ENCODE measurements at places on chromosomes 1 and 21.

GRCh38 chr1:41558761-41559171 is 74.3 kb upstream of the EDN2 start:
- no peak for DNase-seq

- no peak for DNase-seq
Measured at GRCh38 chr1:117572546-117572945, 33.3 kb upstream of the TENT5C start.

DNA sequence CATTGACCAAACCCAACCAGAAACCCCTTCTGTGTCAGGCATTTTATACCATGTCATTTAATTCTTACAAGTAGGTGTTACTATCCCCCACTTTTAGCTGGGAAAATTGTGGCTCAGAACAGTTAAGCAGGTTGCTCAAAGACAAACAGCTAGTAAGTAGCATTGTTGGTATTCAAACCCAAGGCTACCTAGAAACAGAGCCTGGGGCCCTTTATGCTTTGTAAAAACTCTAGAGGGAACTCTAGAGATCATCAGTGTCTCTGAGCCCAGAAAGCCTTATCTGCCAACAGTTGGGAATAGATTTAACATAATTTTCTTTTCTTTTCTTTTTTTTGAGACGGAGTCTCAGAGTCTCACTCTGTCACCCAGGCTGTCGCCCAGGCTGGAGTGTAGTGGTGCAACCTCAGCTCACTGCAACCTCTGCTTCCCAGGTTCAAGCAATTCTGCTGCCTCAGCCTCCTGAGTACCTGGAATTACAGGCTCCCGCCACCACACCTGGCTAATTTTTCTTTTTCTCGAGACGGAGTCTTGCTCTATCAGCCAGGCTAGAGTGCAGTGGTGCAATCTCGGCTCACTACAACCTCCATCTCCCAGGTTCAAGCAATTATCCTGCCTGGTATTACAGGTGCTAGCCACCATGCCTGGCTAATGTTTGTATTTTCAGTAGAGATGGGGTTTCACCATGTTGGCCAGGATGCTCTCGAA is 48.5 kb upstream of the OSBPL9 start:
- no peak for DNase-seq

DNA sequence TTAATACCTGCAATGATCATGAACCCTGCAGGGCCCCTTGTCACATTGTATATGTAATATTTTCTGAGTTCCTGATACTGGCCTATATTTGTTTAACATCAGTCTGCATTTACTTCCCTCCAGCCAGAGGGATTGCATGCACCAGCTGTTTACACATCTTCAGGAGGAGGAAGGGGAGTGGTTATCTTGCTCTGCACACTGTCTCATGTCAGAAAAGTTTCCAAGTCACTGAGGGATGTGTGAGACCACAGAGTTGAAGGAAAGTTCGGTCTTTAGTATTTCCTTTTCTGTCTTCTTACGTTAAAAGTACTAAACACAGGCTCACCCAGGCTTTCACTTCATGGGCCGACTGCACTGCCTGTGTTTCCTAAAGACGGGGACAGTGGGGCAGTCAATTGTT is 574.1 kb downstream of the LMO4 start:
- no peak for DNase-seq

DNA sequence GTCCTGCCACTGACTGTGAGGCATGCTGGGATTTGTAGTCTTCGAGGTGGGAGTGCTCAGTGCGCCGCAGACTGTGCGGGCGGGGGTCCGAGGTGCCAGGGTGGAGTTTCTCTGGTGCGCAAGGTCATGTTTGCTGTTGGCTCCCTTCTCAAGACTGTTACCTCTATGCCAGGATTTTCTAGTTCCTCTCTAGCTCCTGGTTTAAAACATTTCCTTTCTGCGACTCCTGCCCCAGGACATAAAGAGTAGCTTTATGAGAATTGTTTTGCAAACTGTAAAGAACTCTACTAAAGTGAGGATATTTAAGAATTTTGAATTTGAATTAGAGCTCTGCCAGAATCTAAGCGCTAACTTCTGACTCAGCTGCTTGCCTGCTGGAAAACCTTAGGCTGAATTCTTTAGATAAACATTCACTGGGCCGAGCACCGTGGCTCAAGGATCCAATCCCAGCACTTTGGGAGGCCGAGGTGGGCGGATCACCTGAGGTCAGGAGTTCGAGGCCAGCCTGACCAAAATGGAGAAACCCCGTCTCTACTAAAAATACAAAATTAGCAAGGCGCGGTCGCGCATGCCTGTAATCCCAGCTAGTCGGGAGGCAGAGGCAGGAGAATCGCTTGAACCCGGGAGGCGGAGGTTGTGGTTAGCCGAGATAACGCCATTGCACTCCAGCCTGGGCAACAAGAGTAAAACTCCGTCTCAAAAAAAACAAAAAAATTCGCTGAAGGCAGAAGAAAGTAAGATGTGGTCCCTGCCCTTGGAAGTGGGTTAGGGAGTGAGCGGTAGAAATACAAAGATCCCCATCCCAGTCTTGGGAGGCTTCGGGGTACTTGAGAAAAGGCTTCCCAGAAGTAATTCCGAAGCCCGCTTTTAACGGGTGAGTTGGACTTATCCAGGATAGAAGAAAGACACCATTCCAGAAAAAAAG is 992 bp upstream of the USP48 start:
- no peak for DNase-seq

GRCh38 chr1:45051005-45051772 is 39.1 kb downstream of the UROD start:
- DNase-seq = no peak

DNA sequence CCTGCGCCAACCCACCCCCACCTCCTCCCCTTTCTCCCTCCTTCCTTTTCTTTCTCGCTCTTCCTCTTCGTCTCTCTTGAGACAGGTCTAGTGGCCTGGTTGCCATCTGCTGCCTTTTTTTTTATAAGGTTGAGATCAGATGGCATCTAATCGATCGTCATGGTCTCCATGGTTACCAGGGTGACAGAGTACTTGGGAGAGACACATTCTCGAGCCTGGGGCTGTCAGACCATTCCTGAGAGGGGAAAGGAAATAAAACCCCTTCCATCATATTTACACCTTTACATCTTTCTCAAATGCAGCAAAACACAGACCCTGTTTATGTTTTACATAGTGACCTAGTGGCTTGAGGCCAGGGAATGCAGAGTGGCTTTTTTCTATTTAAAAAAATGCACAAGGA is 53.5 kb upstream of the SLC22A15 start:
- DNase-seq = no peak

DNA sequence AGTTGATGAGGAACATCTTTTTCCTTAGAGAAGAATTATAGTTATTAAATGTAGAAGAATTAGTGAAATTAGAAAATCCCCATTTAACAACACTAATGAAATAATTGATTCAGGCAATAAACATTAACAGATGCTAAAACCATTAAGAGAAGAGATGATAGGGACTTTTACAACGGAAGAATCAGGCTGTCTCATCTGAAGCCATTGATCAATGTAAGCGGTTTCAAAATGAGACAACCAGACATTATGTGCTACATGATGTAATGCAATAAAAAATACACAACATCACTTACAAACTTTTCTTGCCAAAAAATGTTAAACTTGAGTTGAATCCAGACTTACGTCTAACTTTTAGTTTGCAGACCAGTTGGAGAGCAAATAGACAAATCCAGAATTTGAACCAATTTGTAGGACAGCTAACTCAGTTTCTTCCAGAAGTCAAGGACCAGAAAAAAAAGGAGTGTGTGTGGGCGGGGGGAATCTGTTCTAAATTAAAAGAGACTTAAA is 165.4 kb upstream of the DPT start:
- DNase-seq = no peak

DNA sequence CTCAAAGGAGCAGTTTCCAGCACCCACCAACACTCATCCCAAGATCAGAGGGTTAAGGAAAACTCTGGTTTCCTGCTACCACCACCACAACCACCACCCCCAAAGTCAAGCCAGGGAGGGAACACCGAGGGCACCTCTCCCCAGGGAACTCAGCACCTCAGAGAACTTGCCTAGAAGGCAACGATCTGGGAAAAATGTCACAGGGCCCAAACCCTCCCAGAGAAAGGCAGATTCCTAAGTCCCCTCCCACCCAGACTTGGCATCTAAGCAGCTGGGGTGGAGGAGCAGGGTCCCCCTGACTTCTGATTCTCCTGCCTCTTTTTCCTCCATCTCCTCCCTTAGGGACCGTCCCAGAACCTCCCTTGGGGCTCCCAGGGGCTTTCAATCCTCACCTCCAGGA is 10.6 kb downstream of the KANK4 start:
- DNase-seq = no peak

DNA sequence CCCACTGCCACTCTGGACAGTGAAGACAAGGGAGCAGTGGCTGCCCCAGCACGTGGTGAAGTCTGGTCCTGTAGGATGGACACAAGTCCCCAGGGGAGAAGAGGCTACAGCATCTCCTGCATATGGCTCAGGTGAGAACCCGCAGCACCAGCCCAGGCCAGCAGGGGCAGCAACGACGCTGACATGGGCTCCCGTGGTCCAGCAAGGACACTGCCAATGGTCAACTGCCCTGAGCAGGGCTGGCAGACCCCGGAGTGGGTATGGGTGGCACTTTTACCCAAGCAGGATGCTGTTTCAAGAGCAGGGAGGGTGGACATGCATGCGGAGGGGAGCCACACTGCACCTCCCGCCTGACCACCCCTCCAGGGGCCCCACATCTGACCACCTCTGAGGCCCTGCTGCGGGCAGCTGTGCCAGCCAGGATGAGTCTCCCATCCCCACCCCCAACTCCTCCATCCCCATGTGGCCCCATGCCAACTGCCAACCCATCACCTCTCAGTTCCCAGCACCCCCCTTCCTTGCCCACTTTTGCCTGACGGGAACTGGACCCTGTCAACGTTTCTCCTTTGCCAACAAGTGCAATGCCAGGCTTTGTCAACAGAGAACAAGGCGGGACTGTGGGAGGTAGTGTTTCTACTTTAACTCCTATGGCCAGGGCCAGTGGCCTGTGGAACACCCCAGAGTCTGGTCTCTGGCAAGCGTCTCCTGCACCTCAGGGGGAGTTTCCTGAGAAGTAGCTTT is 8.6 kb downstream of the MORN1 start:
- peak; percentile 26 for DNase-seq

DNA sequence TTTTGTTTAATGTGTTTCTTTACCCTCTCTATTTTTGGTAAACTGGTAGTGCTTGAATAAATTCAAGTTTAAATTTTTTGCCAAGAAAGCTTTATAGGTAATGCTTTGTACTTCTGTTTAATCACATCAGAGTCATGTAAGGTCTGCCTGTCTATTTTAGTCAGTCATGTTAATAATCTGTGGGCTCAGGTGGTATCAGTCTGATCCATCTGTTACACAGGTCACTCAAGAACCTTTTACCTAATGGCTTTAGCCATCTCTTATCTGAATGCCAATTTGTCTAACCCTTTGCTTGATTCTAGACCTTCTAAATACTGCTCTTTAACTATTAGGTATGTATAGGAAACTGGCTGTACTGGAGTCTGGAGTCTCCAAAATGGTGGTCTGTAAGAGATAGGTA is 16.6 kb downstream of the MDM4 start:
- DNase-seq = no peak

DNA sequence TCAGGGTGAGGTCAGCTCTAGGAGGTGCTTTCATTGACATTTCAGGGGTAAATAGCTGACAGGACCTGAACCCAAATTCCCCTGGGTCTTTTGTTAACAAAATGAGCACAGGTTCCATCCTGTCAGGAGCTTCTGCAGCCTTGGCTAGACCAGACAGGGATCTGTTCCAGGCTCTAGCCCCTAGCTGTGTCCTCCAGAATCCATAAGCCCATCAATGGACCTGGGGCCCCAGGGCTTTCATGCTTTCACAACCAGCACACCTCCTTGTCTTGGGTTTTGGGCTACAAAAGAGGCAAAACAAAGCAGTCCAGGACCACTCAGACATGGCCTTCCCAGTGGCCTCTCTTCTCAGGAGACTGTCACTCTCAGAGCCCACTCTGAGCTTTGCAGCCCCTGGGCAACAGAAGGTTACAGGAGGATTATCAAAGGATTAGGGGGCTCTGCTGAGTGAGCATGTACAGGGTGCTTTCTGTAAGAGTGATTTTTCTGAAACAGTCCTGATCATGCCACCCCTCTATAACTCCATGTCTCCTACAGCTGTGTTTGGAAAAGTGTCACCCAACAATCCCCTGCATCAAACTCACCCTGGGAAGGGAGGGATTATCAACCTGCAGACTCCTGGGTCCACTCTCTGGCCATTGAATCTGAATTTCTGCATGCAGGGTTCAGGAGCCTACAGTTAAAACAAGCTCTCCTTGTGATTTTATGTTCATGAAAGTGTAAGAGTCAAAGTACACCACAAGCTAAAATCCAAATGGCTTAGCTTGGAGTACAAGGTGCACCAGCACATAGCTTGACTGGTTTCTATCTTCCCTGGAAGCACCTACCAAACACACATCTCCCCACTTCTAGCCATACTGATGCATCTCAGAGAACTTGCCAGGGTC is 67.7 kb upstream of the GCLM start:
- DNase-seq = no peak

DNA sequence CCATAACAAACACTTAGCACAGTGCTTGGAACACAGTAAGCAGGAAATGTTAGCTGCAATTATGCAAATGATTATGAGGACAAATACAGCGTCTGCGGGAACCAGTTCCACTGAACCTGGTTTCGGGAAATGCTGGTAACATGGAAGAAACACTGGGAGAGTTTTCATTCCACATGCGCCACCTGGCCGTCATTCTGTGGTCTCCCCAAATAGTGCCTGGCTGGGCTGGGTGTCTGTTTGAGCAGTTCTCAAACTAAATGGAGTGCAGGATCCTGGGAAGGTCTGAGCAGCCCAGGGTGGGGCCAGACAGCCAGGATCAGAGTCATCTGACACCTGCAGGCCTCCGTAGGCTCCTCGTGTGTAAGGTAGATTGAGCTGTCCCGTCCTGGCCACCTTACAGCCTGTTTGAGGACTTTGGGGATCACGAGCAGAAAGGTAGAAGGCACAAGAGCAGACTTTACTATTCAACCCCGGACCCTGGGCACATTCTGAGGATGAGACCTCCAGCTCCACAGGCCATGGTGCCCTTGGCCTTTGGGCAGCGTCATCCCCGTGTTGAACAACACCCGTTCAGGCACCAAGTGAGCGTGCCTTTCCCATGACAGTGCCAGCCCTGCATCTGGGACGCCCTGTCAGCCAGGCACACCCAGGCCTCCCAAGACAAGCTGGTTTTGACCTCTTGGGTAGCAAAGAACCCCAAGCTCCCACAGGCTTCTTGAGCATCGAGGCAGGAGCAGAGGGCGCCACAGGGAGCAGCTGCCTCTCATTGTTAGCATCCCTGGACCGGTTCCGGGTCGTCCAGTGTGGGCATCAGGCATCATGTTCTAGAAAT is 101.9 kb downstream of the PRDM2 start:
- DNase-seq = no peak

DNA sequence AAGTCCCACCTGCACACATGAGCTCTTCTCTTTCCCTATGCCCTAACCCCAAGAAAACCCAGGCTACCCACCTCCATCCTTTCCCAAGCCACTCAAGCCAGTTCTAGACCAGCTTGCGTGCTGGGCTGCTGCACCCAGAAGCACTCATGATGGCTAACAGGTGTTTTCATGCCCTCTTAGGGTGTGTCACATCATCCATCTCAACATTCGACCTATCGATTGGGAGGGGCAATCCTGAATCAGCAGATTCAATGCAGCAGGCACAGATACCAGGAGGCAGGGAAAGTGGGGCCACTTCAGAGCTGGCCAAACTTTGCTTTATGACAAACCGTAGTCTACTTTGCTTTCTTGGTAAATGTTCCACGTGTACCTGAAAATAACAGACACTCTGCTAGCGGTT is 6.6 kb upstream of the PRMT2 start:
- DNase-seq = no peak
